AG08396 (cell line): ENCODE measurements at places on chromosomes 4 and X.

- DNase-seq = no peak
Observed at GRCh38 chr4:81061344-81061730, 30.8 kb downstream of the BMP3 start.

DNA sequence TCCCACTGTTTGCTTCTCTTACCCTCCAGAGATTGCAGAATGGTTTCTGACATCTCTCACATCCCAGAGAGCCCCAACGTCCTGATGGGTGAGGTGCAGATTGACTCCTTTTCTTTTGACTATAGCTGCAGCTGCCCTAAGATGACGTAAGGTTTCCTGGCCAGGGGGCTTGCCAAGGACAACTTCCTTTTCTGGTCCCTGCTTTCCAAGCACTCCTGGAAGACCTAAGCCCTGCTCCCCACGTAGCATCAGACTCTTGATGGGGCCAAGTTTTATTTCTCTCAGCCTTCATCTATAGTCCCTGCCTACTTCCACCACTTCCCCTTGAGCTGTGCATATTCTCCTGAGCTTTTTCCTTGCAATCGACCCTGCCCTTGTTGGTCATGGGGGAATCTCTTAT is 497.7 kb downstream of the IDS start:
- no peak for DNase-seq

DNA sequence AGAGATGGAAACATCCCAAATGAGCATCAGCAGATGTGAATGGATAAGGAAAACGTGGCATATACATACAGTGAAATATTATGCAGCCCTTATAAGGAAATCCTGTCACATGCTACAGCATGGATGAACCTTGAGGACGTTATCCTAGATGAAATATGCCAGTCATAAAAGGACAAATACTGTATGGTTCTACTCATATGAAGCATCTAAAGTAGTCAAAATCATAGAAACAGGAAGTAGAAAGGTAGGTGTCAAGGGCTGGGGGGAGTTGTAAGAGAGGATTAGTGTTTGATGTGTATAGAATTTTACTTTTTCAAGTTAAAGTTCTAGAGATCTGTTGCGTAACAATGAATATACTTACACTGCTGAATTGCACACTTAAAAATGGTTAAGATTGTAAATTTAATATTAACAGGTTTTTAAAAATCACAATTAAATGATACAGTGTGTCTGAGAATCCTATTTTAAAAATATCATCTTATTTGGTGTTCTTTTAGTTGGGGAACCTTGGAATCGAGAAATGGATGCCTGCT is 58.5 kb downstream of the KDM6A start:
- DNase-seq = no peak

GRCh38 chr4:125433453-125433852 is 118.7 kb downstream of the FAT4 start:
- no peak for DNase-seq

- no peak for DNase-seq
Observed at GRCh38 chr4:170804930-170805329, 715.2 kb upstream of the AADAT start.

- peak; percentile 8 for DNase-seq
Observed at GRCh38 chr4:36244257-36245082, at the start of gene ARAP2. ARAP2 (minus strand) TSS chr4:36244514; CDS start chr4:36229486, 15,028 bp downstream.
